Bronchial epithelial cell (primary cell): ENCODE measurements at places on chromosomes 12 and 14.

DNA sequence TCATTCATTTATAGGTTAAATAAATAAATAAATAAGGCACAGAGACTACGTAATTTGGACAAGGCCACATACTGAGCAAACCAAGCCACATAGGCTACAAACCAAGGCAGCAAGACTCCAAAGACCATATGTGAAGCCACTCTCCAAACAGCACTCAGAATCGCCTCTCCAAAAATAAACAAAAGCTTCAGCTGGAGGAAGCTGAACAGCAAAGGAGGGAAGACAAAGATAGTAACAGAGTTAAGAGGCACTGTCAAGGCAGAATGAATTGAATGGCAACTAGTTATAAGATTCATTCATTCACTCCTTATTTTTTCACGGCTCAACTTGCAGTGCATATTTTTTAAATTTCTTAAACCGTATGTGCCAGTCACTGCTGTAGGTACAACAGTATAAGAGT, 200.5 kb upstream of the GRIP1 start:
- DNase-seq: no peak

- DNase-seq: peak; percentile 69
Measured at GRCh38 chr14:75654127-75654732, 6.4 kb downstream of the ERG28 start.

GRCh38 chr14:94572637-94573303, 8.5 kb upstream of the SERPINA5 start:
- DNase-seq: no peak

- DNase-seq: no peak
Measured at GRCh38 chr12:26728205-26729050, 104.6 kb downstream of the ITPR2 start.
